ENCODE measurements at places on chromosomes 1 and 21. TPM values are rescaled to one million over a fixed set of nuclear protein-coding genes. Genes with fewer than 3 reads are reported as not detected.

DNA sequence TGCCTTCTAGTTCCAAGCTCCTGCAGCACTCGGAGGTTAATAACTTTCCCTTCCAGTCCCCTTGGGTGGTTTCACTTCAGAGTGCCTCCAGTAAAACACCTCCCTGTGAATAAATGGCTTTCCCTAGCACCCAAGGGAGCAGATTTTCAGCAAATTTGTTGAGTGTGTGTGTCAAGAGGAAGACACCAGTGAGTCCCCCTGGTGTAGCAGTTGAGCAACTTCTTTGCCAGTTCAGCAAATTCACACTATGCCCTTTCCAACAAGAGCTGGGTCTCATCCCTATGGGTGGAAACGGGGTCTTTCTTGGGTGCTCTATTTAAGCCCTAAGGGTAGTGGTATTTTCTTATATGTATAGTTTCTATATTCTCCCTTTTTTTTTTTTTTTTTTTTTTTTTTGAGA lies 806 bp upstream of the AADACL4 start:
- no peak for DNase-seq

GRCh38 chr21:33441489-33442477 lies 38.0 kb downstream of the TMEM50B start:
- DNase-seq: peak; percentile 46

GRCh38 chr1:172758259-172758658 lies 99.4 kb downstream of the FASLG start:
- DNase-seq: no peak

GRCh38 chr1:86951430-86951829 lies 37.0 kb downstream of the HS2ST1 start:
- DNase-seq: no peak

GRCh38 chr1:36650200-36651065 lies 167.7 kb upstream of the CSF3R start:
- peak; percentile 61 for DNase-seq

DNA sequence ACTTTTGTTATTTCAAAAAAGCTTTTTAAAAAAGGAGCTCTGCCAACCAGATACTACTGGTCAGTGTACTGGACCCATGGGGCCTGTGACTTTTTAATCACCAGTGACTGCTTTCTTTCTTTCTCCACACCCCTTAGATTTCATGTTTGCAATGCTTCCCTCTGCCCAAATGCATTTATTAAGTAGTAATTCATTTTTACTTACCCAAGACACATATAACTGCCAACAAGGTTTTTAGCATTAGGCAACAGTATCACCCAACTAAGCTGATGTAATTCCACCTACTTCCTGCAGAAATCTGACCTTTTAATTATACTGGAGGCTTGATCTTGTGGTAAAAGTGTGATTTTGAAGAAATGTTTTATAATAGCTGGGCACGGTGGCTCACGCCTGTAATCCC lies 12.5 kb downstream of the MECR start:
- DNase-seq: no peak

DNA sequence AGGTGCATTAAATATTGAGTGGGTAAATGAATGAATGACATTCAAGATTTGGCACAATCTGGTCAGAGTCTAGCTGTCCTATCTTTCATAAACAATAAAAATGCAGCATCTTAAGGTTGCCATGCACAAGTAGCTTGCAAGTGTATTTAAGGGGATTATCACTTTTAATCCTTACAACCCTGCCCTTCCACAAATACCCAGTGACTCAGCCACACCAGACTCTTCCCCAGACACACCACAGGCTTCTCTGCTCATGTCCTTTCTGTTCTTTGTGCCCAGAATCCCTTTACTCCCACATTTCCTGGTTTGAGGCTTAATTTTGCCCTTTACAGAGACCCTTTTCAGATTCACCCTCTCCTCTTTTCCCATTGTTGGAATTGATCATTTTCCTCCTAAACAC lies 59.8 kb downstream of the KIRREL1 start:
- DNase-seq: no peak

DNA sequence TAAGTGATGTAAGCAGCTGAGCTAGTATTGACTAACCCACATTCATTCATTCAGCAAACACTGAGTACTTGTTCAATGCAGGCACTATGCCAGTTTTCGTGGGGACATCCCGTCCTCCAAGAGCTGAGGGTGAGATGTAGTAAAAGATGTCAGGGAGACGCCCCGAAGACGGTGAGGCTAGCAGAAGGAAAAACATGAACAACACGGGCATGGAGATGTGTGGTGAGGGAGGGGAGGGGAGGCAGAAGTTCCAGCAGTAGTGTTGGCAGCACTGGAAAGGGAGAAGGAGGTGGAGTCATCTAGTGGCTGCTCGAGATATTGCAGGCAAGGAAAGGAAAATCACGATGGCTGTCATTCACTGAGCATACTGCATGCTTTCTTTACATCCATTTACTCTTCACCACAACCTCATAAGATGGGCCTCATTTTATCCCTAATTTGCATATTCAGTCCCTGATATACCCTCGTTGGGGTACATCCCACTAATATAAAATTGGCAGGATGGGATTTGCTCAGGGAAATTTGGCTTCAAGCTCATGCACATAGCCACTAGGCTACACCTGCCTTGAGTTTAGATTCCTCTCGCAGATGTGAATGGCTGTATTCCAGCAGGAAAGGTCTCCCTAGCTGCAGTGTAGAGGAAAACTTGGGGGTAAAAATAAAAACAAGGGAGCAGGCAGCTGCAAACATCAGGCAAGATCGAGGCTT lies 14.5 kb downstream of the PDZK1IP1 start:
- peak; percentile 67 for DNase-seq

DNA sequence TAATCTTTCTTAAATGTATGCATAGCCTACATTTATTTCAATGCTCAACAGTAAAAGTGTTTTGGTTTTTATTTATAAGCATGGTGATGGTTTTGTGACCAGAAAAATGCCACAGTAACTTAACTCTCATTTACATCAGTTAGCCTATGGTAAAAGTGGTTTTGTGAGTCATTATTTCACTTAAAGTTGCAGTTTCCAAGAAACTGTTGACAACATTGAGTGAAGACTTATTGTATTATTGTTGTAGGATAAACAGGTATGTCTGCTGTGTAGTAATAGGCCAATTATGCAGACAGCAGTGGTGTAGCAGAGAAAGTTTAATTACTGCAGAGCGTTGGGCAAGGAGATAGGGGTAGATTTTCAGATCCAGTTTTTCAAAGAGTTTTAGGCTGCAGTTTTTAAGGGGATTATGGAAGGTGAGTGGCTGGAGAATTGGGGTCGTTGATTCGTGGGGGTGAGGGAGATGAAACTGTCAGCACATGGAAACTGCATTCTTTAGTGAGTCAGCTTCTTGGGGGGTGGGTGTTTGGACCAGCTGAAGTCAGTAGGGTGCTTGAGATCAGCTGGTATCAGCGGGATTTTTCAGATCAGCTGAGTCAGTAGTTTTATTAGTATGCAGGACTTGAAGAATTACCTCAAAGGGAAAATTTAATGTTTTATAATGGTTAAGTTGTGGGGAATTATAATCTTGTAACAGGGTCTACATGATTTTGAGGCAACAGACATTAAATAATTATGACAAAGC lies 168.7 kb upstream of the FMN2 start:
- DNase-seq: no peak

GRCh38 chr21:40179166-40179565 lies 311.9 kb downstream of the PCP4 start:
- no peak for DNase-seq

- DNase-seq: no peak
Observed at GRCh38 chr1:42450061-42450460, 5.8 kb downstream of the ZMYND12 start.

DNA sequence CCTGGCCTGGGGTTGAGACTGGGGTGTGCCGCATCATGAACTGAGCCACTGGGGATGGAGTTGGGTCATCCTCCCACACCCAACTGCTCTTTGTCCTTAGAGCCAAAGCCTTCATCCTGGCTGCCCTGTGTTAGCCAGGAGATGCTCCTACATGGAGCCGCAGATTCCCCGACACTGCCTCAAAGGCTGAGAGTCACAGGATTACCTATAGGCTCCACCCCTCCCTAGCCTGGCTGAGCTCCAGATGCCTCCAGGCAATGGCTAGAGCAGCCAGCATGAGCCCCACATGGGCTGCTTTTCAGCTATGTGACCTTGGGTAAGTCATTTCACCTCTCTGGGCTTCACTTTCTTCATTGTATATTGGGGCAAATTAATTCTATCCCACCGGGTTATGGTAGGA lies 119.9 kb upstream of the POU3F1 start:
- DNase-seq: no peak

GRCh38 chr1:30376054-30376697 lies 347.2 kb downstream of the MATN1 start:
- no peak for DNase-seq

- DNase-seq: no peak
Observed at GRCh38 chr1:88188038-88188437, 496.0 kb upstream of the PKN2 start.

DNA sequence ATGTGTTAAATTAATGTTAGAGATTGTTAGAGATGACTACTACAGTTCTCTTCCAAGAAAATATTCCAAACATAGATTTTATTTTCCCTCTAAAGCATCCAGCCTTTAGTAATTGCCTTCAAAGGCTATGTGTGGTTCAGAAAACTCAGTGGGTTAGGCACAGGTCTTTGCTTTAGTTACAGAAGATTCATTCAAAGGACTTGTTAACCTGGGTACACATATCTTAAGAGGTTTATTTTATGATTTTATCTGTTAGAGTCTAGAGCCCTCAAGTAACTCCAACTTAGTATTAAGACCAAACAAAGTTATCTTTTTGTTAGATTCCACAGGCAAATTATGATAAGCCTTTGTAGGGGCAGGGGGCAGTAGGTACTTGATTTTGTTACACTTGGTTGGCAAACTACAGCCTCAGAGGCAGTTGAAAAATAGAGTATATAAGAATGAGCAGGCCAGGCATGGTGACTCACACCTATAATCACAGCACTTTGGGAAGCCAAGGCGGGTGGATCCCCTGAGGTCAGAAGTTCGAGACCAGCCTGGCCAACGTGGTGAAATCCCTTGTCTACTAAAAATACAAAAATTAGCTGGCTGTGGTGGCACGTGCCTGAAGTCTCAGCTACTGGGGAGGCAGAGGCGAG lies 37.9 kb downstream of the CXADR start:
- no peak for DNase-seq

DNA sequence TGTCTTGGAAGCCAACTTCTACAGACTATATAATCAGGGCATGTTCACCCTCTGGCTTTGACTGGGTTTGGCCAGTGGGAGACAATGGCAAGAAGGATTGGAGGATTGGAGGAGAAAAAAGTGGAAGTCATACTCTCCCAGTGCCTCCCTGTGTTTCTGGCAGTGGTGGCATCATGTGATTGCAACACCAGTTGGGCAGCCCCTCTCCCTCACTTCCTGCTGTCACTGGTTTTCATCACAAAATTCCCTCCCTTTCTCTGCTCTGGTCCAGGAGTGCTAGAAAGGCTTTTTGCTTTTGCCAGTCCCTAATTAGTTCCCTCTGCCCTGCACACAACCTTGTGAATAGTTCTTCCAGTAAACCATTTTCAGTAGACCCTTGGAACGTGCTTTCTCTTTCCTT lies 3.7 kb upstream of the QSOX1 start:
- DNase-seq: peak; percentile 77

DNA sequence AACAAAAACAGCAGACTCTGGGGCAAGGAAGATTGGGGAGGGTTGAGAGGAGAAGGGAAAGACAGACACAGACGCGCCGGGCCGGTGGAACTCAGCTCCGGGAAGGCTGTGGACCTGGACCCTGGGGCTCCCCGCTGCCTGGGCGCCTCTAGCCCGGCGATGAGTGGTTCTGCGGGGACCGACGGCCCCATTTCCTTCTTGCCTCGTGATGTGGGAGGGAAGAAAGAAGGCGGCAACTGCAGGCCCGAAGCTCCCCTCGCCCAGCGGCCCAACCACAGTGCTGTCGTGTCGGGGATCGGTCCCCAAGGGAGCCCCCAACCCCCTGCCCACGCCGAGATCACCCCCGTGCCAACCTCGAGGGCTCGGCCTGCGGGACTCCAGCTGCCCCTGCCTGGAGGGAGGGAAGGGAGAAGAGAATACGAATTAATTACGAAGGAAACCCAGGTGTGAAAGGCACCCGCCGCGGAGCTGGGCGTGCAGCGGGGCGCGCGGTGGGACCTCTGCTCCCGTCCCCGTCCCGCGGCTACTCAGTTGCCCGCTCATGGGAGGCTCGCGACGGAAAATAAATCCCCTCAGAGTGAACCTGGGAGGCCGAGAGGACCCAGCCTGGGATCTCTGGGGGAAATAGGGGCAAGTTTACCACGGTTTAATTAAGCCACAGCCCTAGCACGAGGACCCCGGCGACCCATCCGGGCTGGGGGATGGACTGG lies 7.4 kb downstream of the FOXD3 start:
- DNase-seq: no peak

- DNase-seq: no peak
Observed at GRCh38 chr1:14255711-14256110, 342.8 kb upstream of the KAZN start.

GRCh38 chr1:42335050-42335808 lies at the start of gene FOXJ3:
Gene FOXJ3 (minus strand): TSS chr1:42335235. CDS start chr1:42311093, 24,142 bp downstream.
- peak; percentile 90 for DNase-seq

DNA sequence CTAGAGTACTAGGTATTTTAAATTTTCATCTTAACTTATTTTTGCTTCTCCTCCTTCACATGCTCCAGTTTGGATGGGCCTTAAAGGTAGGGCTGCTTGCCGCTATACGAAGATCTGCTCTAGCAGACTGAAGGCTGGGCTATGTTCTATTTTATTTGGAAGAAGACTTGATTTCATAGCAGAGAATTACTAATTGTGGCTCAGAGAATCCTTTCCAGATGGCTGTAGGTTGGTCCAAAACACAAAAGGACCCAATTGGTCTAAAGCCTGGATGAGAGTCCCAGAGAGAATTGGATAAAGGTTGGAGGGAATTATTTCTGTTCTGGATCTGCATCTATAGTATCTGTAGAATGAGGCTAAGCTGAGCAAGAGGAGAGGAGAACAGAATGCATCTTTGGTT lies 719.4 kb upstream of the PTBP2 start:
- no peak for DNase-seq

- no peak for DNase-seq
Observed at GRCh38 chr1:22164841-22165808, 22.2 kb upstream of the WNT4 start.

- no peak for DNase-seq
Observed at GRCh38 chr1:158931055-158931737, at the start of gene PYHIN1. Gene PYHIN1 (plus strand): TSS chr1:158931552. CDS start chr1:158936911, 5,359 bp downstream.

- no peak for DNase-seq
Observed at GRCh38 chr1:156582388-156583017, 3.0 kb downstream of the TTC24 start.

- DNase-seq: no peak
Observed at GRCh38 chr21:36113647-36114428, 21.0 kb upstream of the CBR3 start.

GRCh38 chr1:210043058-210043457 lies 105.0 kb downstream of the SYT14 start:
- DNase-seq: no peak

- no peak for DNase-seq
Observed at GRCh38 chr1:60037669-60038068, 35.9 kb downstream of the C1orf87 start.

The TNNT2 gene
- not detected for total RNA-seq

The DYNLT4 gene
- total RNA-seq: 0.13 TPM

The UBXN10 gene
- total RNA-seq: not detected

The AMY1C gene
- total RNA-seq: not detected

The MTF1 gene
- total RNA-seq: 1.4 TPM

The NSUN4 gene
- 22.0 TPM for total RNA-seq

The TRIM63 gene
- total RNA-seq: not detected

Measured in dermis microvascular lymphatic vessel endothelial cell (primary cell).